ENCODE measurements at places on chromosomes 6 and 20.

DNA sequence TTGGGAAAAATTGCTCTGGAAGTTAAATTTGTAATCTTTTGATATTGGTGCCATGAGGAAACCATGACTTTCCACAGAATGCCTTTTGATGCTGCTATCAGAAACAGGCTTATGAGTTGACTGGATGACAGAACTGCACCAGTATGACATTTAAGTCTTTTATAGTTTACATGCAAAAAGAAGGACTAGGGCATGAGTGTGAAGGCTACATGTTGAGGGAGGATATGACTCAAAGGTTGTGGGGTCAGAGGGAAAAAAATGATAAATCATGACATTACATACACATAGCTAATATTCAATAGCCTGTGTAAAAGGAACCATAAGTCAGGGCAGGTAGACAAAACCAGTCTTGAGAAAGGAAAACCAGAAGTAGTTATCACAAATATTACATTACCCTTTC lies 182.2 kb downstream of the COL12A1 start:
- DNase-seq = no peak

DNA sequence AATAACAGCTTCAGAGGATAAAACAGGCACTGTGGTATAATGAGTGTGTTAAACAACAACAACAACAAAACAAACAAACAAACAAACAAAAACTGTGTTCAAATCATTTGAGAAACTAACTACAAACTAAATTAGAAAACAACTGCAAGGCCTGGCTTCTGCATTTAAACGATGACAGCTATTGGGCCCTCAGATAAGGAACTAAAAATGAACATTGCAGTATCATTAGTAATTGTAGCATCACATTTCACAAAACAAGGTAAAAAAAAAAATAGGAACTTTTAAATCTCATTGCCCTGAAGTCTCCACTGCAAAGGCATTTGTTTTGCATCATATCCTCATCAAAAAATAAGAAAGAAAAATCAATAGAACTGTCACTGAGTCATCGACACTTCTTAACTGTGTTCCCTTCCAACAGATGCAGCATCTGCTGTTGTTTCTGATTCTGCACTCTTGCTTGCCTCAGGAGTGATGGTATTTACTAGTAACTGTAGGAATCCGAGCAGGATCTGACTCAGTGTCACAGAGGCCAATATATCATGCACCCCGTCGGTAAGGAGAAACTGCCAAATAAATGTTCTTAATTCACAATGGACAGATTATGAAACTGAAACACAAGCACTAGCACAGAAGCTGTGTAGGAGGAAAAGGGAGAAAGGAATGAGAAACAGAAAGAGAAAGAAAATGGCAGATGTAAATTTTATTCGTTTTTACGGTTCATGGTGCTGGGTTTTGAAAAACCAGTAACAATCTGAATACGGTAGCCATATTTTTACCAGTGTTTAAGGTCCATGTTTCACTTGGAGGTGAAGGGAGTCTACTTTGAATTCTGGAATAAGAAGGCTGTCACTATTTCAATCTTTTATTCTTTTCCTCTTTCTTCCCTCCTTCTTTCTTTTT lies 365.7 kb upstream of the EPHA7 start:
- no peak for DNase-seq

DNA sequence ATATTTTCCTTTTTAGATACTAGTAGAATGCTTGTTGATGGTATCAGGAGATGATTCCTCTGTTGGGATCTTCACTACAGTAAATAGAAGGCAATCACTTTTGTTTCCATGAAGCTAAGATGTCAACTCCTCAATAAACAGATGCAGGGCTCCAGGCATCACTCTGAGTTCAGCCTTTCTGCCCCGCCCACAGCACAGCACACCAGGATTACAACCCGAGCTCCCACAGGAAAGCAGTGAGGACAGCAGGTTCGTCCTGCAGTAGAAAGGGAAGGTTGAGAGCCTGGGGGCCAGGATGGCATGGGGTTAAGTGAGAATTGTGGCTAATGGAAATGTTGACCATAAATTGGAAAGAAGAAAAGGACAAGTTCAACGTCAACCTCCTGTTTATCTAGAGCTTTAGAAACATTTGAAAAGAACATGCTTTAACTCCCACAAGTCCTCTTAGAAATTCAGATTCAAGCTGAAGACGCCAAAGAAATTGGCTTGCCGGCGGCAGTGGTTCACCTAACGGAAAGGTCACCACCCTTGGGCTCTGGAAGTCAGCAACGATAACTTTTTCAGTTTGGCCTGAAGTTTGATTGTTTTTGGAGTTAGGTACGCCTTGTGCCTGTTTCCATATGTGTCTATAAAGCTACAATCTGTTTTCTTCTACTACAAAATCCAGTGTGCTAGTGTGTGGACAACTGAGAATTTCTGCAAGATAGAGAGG lies 144.4 kb upstream of the PDE10A start:
- no peak for DNase-seq

DNA sequence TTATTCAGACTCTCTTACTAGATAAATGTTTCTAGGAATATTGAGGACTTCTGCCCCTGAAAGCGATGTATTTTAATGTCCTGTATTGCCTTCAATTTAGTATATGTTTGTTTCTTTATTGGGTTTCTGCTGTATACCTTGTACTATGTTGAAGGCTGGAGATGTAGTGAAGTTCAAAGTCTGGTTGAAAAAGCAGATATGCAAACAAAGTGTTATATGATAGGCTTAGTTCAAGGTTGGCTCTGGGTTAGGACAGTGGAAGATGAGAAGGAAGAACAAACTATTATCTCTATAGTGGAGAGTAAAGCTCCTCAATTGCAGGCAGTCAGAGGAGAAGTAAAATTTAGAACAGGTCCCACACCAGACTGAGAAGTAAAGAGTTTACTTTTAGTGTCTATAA lies 36.3 kb upstream of the ADGRG6 start:
- no peak for DNase-seq

- DNase-seq = peak; percentile 93
These were observed at the start of the genes ARFRP1 and ZGPAT for GRCh38 chr20:63707558-63708300. Gene ARFRP1 (minus strand): TSS chr20:63707976. CDS start chr20:63707091, 885 bp downstream. Gene ZGPAT (plus strand): TSS chr20:63708039. CDS start chr20:63708581, 542 bp downstream.

DNA sequence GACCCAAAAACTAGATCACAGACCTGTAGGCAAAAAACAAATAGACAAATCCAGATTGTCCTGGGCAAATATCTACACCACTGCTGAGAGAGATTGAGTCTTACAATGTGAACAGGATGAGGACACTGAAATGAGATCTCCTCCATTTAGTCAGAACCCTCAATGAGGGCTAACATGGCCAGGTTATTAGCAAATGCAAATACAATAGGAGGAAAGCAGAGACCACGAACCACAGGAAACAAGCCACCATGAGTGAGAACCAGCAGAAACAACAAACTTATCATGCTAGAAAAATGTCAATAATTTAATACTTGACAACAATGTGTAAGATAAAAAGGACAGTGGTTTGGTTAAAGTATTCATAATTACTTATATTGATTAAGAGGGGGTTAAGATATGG lies 162.8 kb downstream of the SYNE1 start:
- DNase-seq = no peak

DNA sequence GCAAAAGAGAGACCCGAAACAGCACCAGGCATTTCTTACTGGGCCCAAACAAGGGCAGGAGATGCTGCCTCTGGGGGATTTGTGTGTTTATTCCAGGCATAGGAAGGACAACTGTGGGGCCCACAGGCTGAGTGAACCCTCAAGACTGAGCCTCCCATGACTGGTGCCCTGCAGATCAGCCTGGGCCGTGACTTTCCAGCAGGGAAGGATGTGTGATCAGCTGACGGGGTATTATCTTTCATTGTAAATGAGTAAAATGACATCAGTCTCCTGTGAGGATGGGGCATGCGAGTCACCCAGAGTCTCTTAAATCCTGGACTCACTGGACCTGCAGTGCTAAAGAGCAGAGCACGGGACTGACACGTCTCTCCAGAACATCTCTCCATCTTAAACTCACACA lies 3.9 kb upstream of the TEAD3 start:
- no peak for DNase-seq

DNA sequence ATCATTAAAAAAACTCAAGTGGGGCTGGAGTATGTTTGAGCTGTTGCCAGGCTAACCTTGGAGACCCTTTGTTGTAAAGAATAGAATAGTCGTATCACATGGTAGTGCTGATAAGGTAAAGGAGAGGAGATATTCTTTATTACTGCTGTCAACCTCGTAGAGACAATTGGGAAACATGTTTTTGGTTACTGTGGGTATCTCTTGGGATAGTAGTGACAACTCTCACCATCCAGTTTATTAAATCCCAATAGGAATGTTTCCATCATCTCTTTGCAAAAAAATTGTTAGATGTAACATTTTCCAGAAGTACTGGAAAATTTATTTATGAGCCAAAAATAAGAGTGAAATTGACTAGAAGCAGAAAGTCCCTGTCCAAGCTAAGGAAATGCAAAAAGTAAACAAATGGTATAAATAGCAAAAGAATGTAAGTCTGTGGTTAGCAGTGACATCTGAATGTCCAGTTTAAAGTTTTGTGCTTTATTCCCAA lies 829.3 kb upstream of the CITED2 start:
- no peak for DNase-seq

DNA sequence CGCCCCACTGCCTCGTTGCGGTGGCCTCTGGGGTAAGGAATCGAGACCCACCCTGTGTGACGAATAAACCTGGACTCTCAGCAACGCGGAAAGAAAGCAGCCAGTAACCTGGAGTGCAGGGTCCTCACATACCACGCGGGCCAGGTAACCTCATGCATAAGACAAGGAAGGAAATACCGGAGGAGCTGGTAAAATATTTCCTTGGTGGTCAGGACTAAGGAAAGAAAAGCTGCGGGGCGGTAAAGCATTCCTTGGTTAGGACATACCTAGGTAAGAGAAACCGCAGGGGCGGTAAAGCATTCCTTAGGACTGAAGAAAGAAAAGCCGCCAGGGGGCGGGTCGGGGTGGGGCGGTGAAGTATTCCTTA lies 80.7 kb downstream of the SYTL3 start:
- no peak for DNase-seq

All from activated T-cell treated with anti-CD3 and anti-CD28 coated beads, Interleukin-2, amount 50 U/mL, for 24 hours (primary cell).